ENCODE measurements at places on chromosomes 5 and 9. TPM values are rescaled to one million over a fixed set of nuclear protein-coding genes. Genes with fewer than 3 reads are reported as not detected.

Gene IZUMO3
- total RNA-seq, result not detected

Gene SLC4A9
- total RNA-seq, result 0.13 TPM

Gene SEMA5A
- not detected for total RNA-seq

Gene SMARCA2
- 243 TPM for total RNA-seq

DNA sequence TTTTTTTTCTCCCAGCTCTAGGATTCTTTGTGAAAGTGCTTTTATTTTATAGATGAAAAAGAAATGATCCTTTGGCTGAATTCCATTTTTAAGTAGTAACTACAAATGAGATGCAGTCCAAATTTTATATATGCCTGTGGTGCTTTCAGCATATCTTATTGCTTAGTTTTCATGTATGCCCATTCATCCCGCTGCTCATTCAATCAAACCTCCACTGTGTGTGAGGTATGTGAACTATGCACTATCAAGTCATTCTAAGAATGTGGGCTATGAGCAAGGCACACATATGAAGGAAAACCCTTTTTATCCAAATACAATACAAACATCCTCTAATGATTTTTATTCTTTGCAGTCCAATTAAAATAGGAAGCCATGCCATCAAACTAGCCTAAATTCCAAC is 1069.1 kb upstream of the DMAC1 start:
- no peak overlapping the region for H3K27ac ChIP-seq
- peaks cover 2% of the 10 kb centered on the region for H3K27me3 ChIP-seq
- no peaks in the 10 kb centered on the region for H3K36me3 ChIP-seq

DNA sequence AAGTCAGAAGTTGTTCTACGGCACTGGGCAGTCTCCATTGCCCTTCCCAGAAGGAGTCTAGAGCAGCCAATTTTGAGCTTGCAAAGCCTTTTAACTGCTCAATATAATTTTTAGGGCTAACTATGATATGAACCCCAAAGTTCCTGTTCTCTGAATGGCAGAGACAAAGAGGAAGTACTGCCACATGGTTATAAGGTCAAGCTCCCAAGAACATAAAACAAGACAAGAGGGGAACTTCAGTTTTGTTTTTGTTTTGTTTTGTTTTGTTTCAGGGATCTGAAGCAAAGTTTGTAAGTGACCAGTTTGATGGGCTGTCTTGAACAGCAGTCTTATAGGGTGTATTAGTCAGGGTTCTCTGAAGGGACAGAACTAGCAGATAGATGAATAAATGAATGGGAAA is 11.9 kb upstream of the SMC2 start:
- DNase-seq, result no peak
- no peak overlapping the region for H3K4me3 ChIP-seq

DNA sequence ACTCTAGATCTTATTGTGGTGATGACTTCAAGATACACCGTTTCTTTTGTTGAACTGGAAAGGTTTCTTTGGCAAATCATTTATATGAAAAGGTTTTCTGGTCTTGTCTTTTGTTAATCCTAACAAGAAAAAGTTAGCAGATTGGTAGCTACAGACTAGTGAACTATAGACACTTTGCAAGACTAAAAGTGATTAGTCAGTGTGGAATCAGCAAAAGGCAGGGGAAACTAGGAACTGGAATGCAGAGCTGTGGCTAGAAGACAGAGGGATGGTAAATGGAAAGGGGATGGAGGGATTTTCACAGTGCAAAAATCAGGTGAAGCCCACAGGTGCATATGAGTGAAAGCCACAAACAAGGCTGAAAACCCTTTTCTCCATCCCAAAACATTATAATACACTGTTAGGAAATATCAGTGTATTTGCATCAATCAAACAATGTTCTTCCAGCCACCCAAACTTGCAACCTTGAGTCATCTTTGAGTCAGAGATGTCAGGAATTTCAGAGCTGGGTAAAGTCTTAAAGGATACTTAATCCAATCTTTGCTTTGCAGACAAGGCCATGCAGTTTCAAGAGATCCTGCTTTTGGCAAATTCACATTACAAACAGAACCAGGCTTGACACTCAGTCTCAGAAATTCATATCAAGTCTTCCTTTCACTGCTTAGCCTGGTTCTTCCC is 52.7 kb downstream of the PLK2 start:
- no peak overlapping the region for H3K4me3 ChIP-seq
- H3K36me3 ChIP-seq, result no peaks in the 10 kb centered on the region
- peaks cover 4% of the 10 kb centered on the region for H3K27me3 ChIP-seq
- no peaks in the 10 kb centered on the region for H3K4me1 ChIP-seq

DNA sequence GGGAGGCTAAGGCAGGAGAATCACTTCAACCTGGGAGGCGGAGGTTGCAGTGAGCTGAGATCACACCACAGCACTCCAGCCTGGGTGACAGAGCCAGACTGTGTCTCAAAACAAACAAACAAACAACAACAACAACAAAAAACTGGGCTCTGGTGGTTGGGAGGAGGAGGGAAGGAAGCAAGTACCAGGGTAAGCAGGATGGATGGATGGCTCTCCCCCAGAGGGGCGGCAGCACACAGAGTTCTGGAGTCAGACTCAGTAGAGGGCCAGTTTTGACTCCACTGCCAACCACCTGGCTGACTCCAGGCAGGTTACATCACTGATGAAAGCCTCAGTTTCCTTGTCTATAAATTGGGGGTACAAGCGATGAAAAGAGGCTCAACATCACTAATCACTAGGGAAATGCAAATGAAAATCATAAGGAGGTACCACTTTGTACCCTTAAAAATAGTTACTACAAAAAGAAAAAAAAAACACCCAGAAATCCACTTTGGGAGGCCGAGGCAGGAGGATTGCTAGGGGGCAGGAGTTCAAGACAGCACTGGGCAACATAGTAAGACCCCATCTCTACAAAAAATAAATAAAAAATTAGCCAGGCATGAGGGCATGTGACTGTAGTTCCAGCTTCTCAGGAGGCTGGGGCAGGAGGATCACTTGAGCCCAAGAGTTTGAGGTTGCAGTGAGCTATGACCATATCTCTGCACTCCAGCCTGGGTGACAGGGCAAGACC is 3.2 kb downstream of the SLC22A4 start:
- H3K27ac ChIP-seq, result no peak overlapping the region
- H3K36me3 ChIP-seq, result no peaks in the 10 kb centered on the region
- no peak overlapping the region for H3K4me3 ChIP-seq
- DNase-seq, result no peak
- H3K27me3 ChIP-seq, result peaks cover 3% of the 10 kb centered on the region

DNA sequence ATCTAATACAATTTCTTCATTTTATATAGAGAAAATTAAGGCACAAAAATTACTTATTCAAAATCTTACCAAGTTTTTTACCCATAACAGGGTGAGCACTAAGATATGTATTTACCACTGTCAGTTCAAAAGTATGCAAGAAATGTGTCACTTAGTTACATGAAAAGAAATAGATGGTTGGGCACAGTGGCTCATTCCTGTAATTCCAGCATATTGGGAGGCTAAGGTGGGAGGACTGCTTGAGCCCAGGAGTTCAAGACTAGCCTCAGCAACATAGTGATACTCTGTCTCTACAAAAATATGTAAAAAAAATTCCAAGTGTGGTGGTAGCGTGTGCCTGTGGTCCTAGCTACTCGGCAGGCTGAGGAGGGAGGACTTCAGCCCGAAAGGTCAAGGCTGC is 19.4 kb downstream of the YIPF5 start:
- no peaks in the 10 kb centered on the region for H3K36me3 ChIP-seq
- no peak overlapping the region for H3K4me3 ChIP-seq
- no peaks in the 10 kb centered on the region for H3K4me1 ChIP-seq
- no peaks in the 10 kb centered on the region for H3K27me3 ChIP-seq
